Common myeloid progenitor, CD34-positive (primary cell): ENCODE measurements at places on chromosomes 1 and 21.

- H3K4me3 ChIP-seq = no peak overlapping the region
- H3K4me1 ChIP-seq = no peaks in the 10 kb centered on the region
- no peaks in the 10 kb centered on the region for H3K27me3 ChIP-seq
- H3K36me3 ChIP-seq = peaks cover 76% of the 10 kb centered on the region
- no peak overlapping the region for H3K27ac ChIP-seq
These were observed 590 bp downstream of the TMOD4 start for GRCh38 chr1:151175041-151175741.

- H3K36me3 ChIP-seq = no peaks in the 10 kb centered on the region
- no peak overlapping the region for H3K4me3 ChIP-seq
- H3K27ac ChIP-seq = no peak overlapping the region
- DNase-seq = no peak
- peaks cover 11% of the 10 kb centered on the region for H3K4me1 ChIP-seq
- no peaks in the 10 kb centered on the region for H3K27me3 ChIP-seq
These were observed 44.8 kb upstream of the TENT5C start for GRCh38 chr1:117561071-117561470.

GRCh38 chr1:234901491-234902049 is 227.1 kb downstream of the TOMM20 start:
- H3K27me3 ChIP-seq = no peaks in the 10 kb centered on the region
- H3K4me3 ChIP-seq = no peak overlapping the region
- no peak overlapping the region for H3K27ac ChIP-seq
- no peaks in the 10 kb centered on the region for H3K36me3 ChIP-seq
- peaks cover 3% of the 10 kb centered on the region for H3K4me1 ChIP-seq

DNA sequence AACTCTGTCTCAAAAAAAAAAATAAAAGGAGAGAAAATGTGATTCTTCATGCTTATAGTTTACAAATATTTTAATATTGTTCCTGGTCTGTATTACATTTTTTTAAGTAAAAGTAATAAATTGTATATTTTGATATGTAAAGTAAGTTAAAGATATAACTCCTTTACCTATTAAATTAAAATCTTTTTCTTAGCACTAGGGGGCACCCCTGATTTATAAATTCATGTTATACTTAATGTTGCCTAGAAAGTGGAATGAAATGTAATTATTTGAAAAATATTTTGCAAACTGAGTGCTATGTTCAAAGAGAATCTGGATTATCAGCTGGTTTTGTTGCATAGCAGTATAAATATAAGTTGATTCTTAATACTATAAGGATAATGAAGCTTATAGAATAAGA is 49.2 kb downstream of the RALGPS2 start:
- no peaks in the 10 kb centered on the region for H3K4me1 ChIP-seq
- DNase-seq = peak; percentile 23
- no peak overlapping the region for H3K4me3 ChIP-seq
- no peak overlapping the region for H3K27ac ChIP-seq
- no peaks in the 10 kb centered on the region for H3K36me3 ChIP-seq

- DNase-seq = no peak
- H3K4me3 ChIP-seq = no peak overlapping the region
- peaks cover 22% of the 10 kb centered on the region for H3K36me3 ChIP-seq
- no peak overlapping the region for H3K27ac ChIP-seq
- no peaks in the 10 kb centered on the region for H3K27me3 ChIP-seq
- peaks cover 5% of the 10 kb centered on the region for H3K4me1 ChIP-seq
These were observed 5.3 kb downstream of the ATP2B4 start for GRCh38 chr1:203631946-203632345.

DNA sequence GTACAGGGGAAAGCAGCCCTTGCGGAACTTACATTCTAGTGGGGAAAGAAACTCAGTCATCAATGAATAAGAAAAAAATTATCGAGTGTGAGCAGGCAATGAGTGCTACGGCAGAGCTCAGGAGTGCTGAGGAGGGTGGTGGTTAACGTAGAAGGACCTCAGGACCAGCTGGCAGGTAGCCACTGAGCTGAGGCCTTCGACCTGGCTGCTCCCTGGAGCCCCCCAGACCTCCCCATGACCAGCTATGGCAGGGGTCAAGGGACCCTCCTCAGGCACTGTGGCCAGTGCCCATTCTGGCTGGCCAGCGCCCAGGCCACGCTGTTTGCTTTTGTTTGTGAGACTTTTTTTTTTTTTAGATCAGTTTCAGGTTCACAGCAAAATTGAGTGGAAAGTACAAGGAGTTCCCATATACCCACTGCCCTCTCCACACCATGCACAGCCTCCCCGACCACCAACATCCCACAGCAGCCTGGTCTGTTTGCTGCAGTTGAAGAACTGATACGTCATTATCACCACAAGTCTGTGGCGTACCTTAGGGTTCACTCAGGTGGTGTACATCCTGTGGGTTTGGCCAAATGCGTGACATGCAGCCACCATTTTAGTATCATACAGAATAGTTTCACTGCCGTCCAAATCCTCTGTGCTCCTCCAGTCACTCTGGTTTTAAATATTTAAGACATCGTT is 11.8 kb upstream of the TTC22 start:
- H3K4me1 ChIP-seq = no peaks in the 10 kb centered on the region
- no peak for DNase-seq
- no peak overlapping the region for H3K27ac ChIP-seq

DNA sequence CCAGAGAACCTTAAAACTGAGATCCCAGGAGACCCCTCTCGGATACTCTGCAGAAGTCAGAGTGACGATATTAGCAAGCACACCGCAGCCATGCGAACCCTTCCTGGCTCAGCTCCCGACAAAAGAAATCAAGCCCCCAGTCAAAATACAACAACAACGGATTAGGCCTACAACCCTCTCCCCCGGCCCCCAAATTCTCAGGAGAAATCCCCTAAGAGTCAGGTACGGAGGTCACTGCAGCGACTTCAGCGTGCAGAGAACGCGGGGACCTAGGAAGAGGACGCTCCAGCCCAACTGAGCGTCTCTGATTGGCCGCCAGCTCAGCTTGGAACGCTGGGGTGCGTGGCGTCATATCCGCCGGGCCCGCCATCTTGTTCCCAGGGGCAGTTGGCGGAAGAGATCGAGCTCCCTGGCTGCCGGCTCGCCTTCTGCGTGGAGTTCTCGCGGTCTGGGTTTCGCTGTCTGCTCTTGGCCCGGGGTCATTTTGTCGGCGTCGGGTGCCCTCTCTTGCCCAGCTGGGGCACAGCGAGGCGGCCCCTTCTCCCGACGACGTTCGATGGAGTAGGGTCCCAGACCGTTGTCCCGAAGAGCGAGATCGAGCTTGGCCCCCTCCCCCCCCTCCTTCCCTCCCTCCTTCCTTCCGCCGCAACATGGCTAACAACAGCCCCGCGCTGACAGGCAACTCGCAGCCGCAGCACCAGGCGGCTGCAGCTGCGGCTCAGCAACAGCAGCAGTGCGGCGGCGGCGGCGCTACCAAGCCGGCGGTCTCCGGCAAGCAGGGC is at the start of gene PRPF38B:
Gene PRPF38B (plus strand): TSS at position 369 of the 782 bp plus-strand sequence. CDS start 282 bp downstream, at position 651.
- DNase-seq = peak; percentile 97
- H3K36me3 ChIP-seq = peaks cover 6% of the 10 kb centered on the region
- H3K4me3 ChIP-seq = peak within 1 kb of the TSS; percentile 99

DNA sequence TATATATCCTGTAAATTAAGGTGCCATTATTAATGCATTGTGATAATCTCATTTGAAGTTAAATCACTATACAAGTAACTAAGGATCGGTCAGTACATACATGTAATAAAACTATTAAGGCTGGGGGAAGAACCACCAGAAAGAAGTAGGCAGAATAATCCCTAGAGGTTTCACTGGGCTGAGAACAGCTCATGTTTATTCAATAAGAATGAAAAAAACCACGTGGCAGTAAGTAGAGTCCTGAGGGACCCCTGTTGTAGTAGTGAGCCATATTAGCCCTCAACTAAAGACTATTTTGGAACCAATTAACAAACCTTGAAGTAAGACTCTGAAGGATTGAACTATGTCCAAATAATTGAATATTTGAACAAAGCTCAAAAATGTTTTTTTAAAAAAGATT is 46.9 kb upstream of the ADAM30 start:
- no peaks in the 10 kb centered on the region for H3K4me1 ChIP-seq
- H3K4me3 ChIP-seq = no peak overlapping the region
- peaks cover 11% of the 10 kb centered on the region for H3K36me3 ChIP-seq
- no peak overlapping the region for H3K27ac ChIP-seq
- no peaks in the 10 kb centered on the region for H3K27me3 ChIP-seq

- H3K27ac ChIP-seq = no peak overlapping the region
- no peaks in the 10 kb centered on the region for H3K27me3 ChIP-seq
- no peak overlapping the region for H3K4me3 ChIP-seq
- no peak for DNase-seq
These were observed 851.2 kb upstream of the ADAMTS5 start for GRCh38 chr21:27817902-27818623.

DNA sequence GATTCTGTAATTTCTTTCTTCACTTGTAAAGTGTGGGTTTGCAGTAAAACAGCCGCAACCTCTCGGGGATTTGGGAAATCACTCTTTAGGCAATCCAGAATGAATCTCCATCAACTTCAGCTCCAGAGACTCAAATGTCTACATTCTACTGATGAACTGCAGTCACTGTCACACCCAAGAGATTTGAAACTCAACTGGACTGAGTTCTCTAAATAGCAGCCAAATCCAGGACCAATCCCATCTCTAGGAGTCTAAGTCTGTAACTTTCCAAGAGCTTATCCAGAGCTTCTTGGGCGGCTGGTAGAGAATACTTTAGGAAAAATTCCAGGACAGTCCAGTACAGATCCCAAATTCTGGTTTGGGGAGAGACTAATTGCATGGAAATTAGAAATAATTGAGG is 62.9 kb downstream of the ADAMTS1 start:
- no peak overlapping the region for H3K27ac ChIP-seq
- DNase-seq = no peak
- H3K27me3 ChIP-seq = peaks cover 2% of the 10 kb centered on the region
- no peak overlapping the region for H3K4me3 ChIP-seq

- no peak for DNase-seq
- no peaks in the 10 kb centered on the region for H3K27me3 ChIP-seq
- H3K4me3 ChIP-seq = no peak overlapping the region
- no peak overlapping the region for H3K27ac ChIP-seq
These were observed 15.9 kb downstream of the SMIM12 start for GRCh38 chr1:34843392-34844251.

GRCh38 chr1:58629031-58629462 is 52.0 kb upstream of the TACSTD2 start:
- no peaks in the 10 kb centered on the region for H3K4me1 ChIP-seq
- no peak for DNase-seq
- H3K36me3 ChIP-seq = no peaks in the 10 kb centered on the region
- no peaks in the 10 kb centered on the region for H3K27me3 ChIP-seq

DNA sequence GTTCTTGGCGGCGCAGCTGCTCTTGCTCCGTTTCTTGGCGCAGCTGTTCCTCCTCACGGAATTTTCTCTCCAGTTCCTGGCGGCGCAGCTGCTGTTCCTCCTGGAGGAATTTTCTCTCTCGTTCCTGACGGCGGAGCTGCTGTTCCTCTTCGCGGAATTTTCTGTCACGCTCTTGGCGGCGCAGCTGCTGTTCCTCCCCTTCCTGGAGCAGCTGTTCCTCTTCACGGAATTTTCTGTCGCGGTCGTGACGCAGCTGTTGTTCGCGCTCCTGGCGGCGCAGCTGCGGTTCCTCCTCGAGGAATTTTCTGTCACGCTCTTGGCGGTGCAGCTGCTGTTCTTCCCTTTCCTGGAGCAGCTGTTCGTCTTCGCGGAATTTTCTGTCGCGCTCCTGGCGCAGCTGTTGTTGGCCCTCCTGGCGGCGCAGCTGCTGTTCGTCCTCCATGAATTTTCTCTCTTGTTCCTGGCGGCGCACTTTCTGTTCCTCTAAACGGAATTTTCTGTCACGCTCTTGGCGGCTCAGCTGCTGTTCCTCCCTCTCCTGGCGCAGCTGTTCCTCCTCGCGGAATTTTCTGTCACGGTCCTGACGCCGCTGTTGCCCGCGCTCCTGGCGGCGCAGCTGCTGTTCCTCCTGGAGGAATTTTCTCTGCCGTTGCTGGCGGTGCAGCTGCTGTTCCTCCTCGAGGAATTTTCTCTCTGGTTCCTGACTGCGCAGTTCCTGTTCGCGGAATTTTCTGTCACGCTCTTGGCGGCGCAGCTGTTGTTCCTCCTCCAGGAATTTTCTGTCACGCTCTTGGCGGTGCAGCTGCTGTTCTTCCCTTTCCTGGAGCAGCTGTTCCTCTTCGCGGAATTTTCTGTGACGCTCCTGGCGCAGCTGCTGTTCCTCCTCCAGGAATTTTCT is 7.0 kb downstream of the TCHH start:
- H3K27me3 ChIP-seq = peaks cover 98% of the 10 kb centered on the region
- no peaks in the 10 kb centered on the region for H3K36me3 ChIP-seq
- H3K4me3 ChIP-seq = peak overlapping the region; percentile 51
- no peak overlapping the region for H3K27ac ChIP-seq
- peaks cover 48% of the 10 kb centered on the region for H3K4me1 ChIP-seq
- peak; percentile 41 for DNase-seq

DNA sequence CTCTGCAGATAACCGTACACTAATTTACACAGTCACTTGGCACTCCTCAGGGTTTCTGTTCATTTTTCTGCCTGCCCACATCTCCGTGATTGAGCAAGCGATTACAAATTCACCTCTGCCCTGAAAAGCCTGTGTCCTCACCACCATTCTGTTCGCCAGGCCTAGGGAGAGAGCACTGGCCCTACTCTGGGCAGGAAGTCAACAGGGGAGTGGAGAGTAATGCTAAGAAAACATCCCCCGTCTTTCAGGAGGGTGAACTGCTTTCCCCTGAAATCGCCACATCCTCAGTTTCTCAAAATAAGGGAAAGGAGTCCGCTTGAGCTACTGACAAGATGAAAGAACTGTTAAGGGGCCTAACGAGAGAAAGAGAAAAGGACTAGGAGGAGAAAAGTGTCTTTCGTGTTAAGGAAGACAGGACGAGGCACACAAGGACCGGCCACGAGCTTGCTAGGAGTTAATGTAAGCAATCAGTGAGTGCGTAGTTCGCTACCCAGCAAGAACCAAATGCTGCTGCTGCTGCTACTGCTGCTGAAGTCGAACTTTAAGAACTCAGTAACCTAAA is 632 bp downstream of the PEX19 start:
- no peaks in the 10 kb centered on the region for H3K27me3 ChIP-seq
- H3K4me1 ChIP-seq = peaks cover 17% of the 10 kb centered on the region
- DNase-seq = peak; percentile 61
- peak overlapping the region; percentile 82 for H3K4me3 ChIP-seq
- peaks cover 19% of the 10 kb centered on the region for H3K36me3 ChIP-seq

DNA sequence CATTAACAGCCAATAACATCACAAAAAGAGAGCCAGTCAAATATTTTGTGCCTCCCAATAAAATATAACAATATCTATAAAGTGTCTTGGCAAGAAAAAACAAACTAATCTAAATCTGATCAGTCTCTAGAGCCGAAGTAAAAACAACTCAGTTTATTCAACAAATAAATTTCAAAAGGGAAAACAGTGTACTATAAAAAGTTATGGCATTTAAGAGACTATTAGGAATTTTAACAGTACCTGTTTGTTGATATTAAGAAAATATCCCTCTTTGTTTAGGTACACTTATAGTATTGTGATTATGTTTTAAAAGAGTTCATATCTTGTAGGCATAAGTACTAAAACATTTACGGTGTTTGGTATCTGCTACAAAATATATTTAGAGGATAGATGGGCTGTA is 36.6 kb upstream of the C1orf53 start:
- no peak overlapping the region for H3K4me3 ChIP-seq
- DNase-seq = no peak
- no peaks in the 10 kb centered on the region for H3K4me1 ChIP-seq

- DNase-seq = no peak
- peak overlapping the region; percentile 2 for H3K27ac ChIP-seq
- no peak overlapping the region for H3K4me3 ChIP-seq
- H3K4me1 ChIP-seq = peaks cover 4% of the 10 kb centered on the region
These were observed 22.7 kb upstream of the EYA3 start for GRCh38 chr1:28111157-28111556.
